Fibroblast of skin of right quadriceps (primary cell): ENCODE measurements at places on chromosomes 5 and 9.

DNA sequence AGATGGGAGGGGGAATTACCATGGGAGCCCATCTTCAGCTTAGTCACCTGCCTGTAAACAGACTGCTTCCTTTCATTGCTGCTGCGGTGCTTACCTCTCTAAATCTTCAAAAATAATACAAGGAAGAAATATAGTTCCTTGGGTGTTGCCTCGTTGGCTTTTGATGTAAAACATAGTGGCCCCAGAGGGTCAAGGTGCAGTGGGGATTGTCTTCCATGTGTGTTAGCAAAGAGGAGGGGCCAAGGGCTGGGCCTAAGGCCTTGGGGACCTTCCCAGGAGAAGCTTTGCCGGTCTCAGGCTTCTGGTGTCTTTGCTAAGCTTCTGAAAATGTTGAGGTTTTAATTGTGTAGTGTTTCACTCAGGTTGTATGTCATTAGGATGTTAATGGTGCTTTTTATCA lies 90.0 kb downstream of the PDE8B start:
- DNase-seq, result no peak

DNA sequence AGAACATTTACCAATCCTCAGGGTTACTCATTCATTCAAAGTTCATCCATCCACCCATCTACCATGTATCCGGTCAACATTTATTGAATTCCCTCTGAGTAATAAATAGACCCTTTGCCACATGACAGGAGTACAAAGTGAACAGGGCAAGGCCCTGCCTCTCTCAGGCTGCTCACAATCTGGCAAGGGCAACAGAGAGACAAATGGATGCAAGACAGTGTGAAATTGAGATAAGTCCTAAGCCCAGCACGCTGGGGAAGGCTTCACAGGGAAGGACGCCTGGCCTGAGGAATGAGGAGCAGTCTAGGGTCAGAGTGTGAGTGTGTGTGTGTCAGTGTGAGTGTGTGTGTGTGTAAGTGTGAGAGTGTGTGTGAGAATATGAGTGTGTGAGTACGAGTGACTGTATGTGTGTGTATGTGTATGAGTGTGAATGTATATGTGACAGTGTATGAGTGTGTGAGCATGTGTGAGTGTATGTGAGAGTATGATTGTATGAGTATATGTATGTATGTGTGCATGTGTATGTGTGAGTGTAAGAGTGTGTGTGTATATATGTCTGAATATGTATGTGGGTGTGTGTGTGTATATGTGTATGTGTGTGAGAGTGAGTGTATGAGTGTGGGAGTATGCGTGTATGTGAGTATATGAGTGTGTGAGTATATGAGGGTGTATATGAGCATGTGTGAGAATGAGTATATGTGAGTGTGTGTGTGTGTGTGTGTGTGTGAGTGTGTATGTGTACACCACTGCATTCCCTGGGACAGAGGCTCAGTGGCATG lies 145.6 kb downstream of the FSTL4 start:
- no peak for DNase-seq

DNA sequence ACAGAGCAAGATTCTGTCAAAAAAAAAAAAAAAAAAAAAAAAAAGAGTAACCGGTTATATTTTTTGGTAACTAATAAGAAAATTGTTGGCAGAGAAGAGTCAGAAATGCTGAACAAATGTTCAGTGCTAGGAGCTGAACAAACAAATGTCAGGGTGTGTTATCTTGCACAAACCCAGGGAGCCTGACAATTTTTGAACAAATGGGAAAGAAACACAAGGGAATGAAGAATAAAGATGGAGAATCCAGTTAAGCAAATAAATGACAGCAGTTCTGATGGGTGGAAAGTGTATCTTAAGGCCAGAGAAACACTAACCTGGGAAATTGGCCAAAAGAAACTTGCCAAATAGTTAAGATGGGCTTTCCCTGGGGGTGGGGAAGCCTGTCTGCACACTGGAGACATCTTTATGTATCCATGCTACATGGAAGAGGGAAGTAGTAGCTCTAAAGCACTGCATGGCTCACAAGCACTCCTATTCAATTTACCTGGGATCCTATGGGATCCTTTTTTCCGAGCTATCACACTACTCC lies 23.7 kb downstream of the KLHL3 start:
- no peak for DNase-seq

DNA sequence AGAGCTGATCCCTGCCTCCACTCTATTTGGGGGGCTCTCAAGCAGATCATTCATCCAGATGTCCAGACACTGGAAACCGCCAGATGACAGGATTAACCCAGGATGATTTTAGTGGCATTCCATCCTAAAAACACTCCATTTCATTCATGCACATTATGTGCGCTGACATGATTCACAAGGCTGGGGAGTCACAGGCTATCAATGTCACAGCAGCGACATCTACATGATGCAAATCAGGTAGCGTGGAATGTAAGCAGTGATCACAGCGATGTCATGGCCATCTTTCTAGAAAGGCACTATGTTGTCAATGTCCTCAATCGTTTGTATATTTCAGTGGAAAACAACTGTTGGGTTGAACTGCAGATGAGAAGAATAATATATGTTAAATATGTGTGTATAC lies 331.5 kb upstream of the MSX2 start:
- no peak for DNase-seq

GRCh38 chr9:93679536-93680442 lies 103.4 kb downstream of the PHF2 start:
- no peak for DNase-seq

- DNase-seq, result no peak
These were observed 24.5 kb upstream of the FOCAD start for GRCh38 chr9:20659474-20659967.

DNA sequence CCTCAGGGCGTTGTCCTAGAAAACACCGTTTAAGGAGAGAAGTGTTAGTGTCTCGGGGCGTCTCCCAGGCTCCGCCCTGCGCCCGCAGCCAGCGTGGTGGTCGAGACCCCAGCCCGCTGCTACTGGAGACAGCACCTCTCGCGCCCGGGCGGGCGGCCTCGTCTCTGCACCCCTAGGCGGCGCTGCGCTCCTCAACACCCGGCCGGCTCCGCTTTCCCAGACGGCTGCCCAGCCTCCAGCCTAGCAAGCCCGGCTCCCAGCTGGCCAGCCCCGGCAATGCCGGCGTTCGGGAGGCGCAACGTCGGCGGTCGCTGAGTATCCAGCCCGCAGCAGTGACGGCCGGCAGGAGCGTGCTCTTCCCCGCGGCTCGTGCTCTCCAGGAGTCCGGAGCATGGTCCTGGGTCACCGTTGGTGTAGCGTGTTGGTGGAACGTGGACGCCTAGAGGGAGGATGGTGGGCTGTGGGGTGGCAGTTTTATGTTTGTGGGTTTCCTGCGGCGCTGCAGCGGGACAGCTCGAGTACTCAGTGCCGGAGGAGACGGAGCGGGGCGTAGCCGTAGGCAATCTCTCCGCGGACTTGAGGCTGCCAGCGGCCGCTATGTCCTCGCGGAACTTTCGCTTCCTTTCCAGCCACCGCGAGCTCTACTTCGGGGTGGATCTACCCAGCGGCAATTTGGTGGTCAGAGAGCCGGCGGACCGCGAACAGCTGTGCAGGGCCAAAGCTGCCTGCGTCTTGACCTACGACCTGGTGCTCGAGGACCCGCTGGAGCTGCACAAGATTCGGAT lies 536 bp downstream of the PCDHAC1 start:
- peak; percentile 47 for DNase-seq

DNA sequence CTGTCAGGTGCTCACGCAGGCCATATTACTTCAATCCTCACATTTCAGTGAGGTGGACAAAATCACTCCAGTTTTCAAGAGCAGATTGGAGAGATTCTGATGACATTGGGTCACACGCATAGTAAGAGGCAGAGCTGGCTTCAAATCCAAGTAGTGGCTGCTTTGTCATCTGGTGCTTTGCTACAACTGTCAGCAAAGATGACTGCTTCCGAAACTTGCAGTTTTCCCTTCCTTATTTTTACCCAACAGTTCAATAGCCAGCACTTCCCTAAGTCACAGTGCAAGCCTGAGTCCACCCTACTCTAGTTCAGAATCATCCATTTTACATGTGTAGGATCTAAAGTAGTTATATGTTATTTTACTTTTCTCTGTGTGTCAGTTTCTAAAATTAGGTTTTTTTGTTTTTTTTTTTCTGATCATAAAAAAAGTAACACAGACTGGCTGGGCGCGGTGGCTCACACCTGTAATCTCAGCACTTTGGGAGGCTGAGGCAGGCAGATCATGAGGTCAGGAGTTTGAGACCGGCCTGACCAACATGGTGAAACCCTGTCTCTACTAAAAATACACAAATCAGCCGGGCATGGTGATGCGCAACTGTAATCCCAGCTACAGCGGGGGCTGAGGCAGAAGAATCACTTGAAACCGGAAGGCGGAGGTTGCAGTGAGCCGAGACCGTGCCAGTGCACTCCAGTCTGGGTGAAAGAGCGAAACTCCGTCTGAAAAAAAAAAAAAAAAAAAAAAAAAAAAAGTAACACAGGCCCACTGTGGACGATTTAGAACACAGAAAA lies 49.6 kb downstream of the ANKDD1B start:
- DNase-seq, result no peak

DNA sequence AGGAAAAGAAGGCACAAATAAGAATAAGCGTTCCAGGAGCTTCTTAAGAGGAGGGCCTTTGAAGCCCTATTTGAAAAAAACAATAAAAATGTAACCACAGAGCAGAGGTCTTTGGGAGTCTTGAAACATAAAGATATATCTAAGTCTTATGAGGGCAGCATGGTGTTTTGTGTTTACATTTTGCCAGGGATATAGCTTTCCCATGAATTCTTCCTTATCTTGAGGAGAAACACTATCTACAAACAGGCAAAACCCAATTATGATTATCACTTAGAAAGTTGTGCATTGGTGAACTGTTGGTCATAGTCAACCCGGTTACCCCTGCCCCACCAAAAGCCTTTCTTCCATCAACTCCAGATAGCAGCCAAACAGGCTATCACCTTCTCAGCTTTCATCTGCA lies 23.6 kb upstream of the LHFPL2 start:
- no peak for DNase-seq

GRCh38 chr9:130857864-130858738 lies 23.0 kb downstream of the ABL1 start:
- peak; percentile 91 for DNase-seq

- DNase-seq, result no peak
These were observed 56.7 kb upstream of the EQTN start for GRCh38 chr9:27353474-27354229.

- no peak for DNase-seq
These were observed 170.7 kb downstream of the CFAP90 start for GRCh38 chr5:7680260-7680659.

DNA sequence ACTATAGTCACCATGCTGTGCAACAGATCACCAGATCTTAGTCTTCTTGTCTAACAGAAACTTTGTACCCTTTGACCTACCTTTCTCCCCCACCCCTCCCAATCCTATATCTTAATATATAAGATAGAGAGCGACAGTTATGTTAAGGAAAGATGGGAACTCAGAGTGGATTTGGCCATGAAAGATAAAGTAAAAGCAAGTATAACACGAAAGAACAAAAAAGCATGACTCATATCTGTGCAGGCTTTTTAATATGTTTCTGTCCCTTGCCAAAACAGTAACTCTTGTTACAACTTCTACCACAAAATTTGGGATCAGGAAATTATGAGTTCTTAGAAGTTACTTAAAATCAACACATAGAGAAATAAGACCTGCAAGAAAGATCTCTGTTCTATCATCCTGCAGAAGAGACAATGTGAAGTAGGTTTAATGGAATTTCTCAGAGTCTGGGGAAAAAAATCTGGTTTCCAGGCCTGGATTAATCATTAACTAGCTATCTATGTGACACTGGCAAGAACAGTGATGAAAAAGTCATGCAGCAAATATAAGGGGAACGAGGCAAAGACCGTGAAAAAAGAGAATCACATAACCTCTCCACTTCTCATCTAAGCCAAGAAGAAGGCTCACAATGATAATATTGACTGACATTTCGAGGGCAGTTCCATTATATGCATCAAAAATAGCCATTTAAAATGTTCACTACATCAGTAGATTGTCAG lies 18.6 kb downstream of the BAAT start:
- peak; percentile 69 for DNase-seq

- peak; percentile 64 for DNase-seq
These were observed 158.7 kb downstream of the DRD1 start for GRCh38 chr5:175285261-175285660.

DNA sequence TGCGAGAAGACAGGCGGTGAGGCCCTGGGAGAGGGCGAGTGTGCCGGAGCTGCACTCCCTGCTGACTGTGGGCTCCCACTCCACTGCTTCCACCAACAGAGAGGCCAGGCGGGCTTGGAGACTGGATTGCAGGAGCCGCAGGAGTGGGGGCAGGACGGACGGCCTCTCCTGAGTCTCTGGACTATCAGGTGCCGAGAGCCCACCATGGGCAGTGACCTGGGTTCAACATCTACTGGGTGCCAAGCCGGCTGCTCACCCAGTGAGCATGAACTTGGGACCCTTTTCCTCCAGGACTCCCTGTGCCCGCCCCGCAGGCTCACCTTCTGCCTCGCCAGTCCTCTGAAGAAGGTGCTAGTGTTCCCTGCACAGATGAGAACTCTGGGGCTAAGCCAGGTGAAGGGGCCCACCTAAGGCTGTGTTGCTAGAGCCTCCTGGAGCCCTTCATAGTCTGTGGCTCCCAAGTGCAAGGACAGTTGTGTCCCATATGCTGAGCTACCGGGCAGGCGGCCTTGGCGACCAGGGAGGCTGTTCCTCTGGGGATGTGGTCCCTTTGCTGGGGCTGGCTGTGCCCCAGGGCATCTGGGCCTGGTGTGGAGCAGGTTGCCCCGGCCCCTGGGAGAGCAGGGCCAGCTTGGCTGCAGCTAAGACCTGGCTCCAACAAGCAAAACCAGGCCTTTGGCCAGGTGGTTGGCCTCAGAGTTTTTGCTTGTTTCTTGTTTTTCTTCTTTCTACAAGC lies 77.7 kb upstream of the PHYKPL start:
- no peak for DNase-seq

- DNase-seq, result no peak
These were observed 110.4 kb upstream of the FAM174A start for GRCh38 chr5:100424787-100425186.

GRCh38 chr9:121735065-121735792 lies 83.8 kb downstream of the DAB2IP start:
- peak; percentile 81 for DNase-seq

DNA sequence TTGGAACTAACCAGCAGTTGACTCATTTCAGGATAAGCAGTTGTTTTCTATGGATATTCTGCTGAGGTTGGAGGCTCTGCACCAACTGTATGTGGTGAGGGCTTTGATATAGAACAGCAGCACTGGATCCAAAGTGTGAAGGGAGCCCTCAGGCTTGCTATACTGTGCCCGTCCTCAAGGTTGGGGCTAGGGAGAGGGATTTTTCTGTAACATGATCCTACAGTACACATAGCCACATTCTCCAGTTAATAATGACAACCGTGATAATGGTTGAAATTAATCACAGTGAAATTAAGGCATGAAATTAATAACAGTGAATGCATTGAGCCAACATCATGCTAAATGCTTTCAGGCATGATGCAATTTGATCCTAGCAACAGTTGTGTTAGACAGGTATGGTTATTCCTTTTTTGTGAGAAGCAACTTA lies 36.7 kb downstream of the ARHGAP26 start:
- no peak for DNase-seq
